ENCODE measurements at places on chromosomes 3 and 15.

GRCh38 chr3:44988073-44988472 lies 12.0 kb downstream of the EXOSC7 start:
- no peak for DNase-seq

GRCh38 chr3:31132132-31132769 lies 237.8 kb upstream of the GADL1 start:
- no peak for DNase-seq

GRCh38 chr3:128763967-128764366 lies 38.0 kb downstream of the RAB7A start:
- DNase-seq, result peak; percentile 14

- no peak for DNase-seq
Observed at GRCh38 chr3:171056528-171056927, 30.0 kb upstream of the SLC2A2 start.

- no peak for DNase-seq
Observed at GRCh38 chr3:37535526-37536432, 325.9 kb upstream of the CTDSPL start.

DNA sequence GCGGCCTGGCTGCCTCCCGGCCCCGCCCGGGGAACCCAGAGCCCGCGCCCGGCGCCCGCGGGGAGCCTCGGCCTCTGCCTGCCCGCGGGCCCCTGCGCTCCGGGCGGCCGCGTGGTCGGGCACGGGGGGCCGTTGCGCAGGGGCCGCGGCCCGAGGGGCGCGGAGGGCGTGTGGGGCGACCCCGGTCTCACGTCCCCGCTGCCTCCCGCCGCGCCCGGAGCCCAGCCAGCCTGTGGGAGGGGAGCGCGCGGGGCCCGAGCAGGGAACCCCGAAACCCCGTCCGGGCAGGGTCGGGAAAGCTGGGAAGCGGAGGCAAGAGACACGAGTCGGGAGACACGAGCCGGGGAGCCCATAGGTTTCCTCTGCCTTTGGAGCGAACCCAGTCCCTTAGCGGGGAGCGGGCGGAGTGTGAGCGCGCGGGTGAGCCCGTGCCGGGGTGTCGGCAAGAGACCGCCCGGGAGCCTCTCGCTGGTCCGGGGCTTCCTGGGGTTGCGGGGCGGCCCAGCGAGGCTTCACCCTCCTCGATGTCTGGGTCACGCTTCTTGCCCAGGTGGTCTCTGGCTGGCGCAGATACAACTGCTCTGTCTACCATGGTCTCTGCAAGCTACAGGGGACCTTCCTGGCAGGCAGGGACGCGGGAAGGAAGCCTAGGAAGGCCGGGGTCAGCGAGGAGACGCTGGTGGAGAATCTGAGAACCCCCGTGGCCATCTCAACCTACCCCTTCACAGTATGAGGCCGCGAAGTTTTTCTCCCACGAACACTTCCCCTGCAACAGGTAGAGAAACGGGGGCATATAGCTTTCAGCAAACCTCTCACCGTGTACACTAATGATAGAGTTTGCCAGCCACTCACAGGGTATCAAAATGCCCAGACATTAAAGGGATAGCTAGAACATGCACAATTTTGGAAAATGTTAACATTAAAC lies 586 bp downstream of the LRRK1 start:
- no peak for DNase-seq

Data from stimulated activated CD8-positive, alpha-beta memory T cell treated with anti-CD3 and anti-CD28 coated beads, Interleukin-2, amount 100 ng/mL, for 1 hour (primary cell).